ENCODE measurements at places on chromosomes 2 and 18.

GRCh38 chr2:145563741-145564615, 1044.1 kb upstream of the ZEB2 start:
- peak; percentile 36 for DNase-seq

DNA sequence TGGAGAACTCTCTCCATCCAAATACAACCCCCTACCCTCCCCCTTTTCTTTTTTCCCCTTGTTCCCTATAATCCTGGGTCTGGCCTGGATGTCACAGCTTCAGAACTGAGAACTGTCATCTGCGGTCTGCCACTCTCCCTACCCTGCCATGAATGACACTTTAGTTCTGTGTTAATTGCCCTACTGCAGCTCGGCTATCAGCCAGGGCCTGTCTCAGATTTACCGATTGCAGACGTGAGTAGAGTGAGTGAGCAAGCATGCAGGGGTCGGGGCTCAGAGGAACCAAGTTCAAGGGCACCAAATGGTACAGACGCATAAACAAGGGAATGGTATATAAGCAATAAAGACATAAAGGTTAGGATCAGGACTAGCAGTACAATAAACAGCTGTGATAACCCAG, 967.8 kb downstream of the BCL11A start:
- DNase-seq: peak; percentile 23

- DNase-seq: no peak
Observed at GRCh38 chr2:54954705-54955357, 95.4 kb downstream of the RTN4 start.

- no peak for DNase-seq
Observed at GRCh38 chr2:233418761-233419546, 64.7 kb downstream of the DGKD start.

DNA sequence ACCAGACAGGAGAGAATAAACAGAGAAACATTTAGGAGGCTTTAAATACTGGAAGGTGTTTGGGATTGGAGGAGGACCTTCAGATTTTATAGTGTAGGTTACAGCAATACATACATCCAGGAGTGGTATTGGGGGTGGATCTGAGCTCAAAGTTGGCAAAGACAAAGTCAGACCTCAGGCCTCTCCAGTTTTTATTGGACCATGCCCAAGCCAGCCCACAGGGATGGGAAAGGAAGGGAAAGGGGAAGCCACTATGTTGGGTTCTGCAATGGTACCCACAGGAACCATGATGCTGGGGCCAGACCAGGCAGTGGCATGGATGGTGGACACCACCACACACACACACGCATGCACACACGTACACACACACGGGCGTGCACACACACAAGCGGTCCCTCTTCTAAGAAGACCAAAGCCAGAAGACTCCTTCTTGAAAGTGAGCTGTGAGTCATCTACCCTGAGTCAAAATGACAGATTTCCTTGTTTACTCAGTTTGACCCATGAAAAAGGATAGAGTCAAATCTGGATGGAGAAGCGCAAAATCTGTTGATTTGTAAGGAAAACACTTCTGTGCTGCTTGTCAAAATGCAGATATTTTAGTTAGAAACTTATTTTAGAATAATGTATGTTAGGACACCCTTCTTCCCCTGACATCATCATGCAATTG, 87.9 kb downstream of the TRABD2A start:
- DNase-seq: no peak

GRCh38 chr2:177763531-177764265, 308.9 kb downstream of the PDE11A start:
- peak; percentile 32 for DNase-seq

- no peak for DNase-seq
Observed at GRCh38 chr2:191748059-191748461, 70.1 kb downstream of the NABP1 start.

GRCh38 chr2:83565626-83566025, 893.5 kb downstream of the SUCLG1 start:
- DNase-seq: no peak
